CD4-positive, alpha-beta T cell treated with Interleukin-21 for 1 hour (primary cell): ENCODE measurements at places on chromosomes 6 and 20.

DNA sequence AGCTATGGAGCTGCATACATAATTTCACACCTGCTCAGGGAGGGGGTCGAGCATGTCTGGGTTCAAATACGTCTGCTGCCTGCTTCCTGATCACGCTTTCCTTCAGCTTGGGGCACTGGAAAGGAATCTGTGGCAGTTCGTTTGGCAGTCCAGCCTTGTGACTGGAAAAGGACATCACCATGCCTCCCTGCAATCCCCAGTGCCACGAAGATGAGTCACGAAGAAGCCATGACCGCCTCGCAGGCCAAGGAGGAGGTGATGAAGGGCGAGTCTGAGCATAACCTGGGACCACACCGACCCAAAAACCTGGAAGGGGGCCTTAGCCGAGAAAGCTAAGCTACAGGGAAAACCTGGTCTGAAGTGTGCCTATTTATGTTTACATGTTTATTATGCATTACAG is 13.1 kb downstream of the JAG1 start:
- DNase-seq: no peak

DNA sequence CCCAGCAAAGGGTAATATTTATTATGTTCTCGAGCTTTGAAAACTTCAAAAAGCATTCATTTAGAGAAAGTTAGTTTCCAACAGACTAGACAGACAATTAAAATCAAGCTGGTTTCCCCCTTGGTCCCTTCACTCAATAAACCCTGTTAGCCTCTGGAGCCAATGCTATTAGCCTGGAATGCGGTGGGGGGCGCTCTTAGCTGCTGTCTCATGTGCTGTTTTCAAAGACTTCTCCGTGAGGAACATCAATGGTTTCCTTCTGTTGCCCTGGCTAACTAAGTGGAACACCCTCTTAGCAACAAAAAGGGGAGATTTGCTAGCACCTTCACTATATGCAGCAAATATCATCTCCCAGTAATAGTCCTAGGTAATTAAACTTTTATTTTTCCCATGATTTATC is 86.4 kb downstream of the LY86 start:
- no peak for DNase-seq

- no peak for DNase-seq
Measured at GRCh38 chr20:63325021-63325471, 32.1 kb downstream of the COL20A1 start.

- DNase-seq: no peak
Measured at GRCh38 chr6:47454713-47455396, 22.7 kb upstream of the CD2AP start.

DNA sequence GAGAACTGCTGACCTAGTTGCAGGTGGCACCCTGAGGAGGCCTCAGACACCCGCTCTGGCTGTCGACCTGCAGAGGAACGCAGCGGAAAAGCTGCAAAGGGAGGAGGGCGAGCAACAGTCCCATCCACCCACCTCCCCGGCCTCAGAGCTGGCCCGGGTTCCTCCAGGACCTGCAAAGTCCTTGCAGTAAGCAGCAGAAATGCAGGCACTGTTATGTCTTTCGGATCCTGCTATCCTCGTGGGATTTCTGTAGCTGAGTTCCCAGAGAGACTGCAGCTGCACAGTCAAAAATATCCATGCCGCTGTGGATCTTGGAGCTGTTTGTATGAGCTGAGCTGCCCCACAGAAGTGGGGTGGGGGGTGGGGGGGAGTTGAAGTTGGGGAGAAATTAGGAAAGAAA is 251.3 kb downstream of the ANKRD60 start:
- DNase-seq: no peak

DNA sequence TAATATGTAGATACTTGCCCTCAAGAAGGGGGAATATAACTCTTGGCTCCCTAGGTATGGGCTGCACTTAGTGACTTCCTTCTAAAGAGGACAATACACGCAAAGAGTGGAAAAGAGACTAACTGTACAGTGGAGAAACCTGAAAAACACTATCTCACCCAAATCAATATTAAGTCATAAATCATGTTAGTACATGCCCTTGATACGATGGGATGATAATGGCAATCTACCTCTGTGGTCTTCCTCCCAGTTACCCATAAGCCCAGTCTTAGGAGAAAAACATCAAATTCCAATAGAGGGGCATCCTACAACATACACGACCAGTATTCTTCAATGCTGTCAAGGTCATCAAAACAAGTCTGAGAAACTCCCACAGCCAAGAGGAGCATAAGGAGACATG is 1.3 kb downstream of the TRIM26 start:
- no peak for DNase-seq

DNA sequence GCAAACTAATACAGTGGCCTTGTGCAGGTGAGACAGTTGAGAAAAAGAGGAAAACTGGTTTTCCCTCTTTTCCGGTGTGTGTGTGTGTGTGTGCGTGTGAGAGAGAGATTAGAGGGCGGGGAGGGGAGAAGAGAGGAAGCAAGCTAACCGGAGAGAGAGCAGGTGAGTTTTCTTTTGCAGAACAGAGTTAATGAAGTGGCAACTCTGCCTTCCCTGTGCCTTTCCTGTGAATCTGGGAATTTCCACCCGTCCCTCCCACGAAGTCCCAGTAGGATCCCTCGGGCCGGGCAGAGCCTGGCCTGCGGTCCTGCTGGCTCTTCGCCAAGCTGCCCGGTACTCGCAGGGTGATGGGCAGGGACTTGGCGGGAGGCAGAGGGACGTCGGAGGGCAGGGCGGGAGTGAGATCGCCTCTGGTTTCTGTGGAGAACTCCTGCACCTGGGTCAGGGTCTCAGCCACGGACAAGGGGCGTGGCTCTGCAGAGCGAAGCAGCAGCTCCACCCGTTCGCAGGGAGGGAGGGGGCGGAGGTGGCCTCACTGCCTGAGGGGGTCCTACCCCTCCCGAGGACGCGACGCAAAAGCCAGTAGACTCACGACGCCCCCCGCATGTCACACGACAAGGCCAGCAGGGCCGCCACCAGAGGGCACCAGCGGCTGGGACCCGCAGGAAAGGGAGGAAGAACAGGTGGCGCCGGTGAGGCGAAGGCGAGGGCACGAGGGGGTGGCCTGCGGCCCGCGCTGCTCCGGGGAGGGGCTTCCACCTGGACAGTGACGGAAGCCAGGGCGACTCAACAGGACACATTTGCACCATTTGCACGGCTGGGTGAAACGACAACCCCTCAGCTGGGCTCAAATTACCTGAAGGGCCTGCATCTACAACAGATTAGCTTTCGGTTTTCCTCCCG is 51.2 kb upstream of the RNF182 start:
- peak; percentile 69 for DNase-seq

DNA sequence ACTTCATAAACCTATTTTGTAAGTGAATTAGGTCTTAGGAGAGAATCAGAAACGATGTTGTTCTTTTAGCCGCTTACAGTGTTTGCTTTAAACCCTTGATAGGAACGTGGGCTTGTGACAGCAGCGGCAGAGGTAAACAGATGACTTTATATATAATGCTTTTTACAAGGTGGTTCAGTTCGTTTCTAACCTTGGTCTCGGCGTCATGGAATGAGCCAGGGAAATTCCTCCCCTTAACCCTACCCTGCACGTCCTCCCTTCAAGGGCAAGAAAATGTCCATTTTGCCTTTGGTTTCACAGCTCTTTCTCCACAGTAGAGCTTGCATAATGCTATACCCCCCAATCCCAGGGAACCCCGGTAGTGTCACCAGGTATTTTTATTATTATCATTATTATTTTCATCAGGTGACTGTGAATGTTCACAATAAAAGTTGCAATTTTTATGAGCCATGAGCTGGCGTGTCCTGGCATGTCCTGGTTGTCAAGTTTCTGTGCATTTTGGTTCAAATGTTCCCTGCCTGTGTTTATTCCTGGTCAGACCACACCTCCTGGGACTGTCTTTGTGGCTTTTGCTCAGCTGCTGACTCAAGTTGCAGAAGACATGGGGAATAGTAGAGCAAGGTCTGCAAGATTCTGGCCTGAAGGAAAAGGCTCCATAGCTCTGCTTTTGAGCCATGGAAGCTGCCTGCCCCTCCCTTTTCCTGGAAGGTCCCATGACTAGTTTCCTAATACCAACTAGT is 112.8 kb upstream of the BMP2 start:
- DNase-seq: no peak

DNA sequence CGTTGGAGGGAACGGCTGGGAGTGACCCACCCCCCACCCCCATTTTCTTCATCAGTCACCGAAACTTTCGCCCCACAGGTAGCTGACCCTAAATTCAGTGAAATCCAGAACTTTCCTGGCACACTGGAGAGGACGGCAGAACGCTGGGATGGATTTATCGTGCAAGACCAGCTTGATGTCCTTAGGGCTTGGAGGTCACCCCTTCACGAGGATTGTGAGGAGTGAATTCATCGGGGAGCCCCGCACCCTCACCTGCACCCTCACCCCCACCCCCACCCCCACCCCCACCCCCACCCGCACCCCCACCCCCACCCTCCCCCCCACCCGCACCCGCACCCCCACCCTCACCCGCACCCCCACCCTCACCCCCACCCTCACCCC is 13.3 kb upstream of the TCFL5 start:
- no peak for DNase-seq

DNA sequence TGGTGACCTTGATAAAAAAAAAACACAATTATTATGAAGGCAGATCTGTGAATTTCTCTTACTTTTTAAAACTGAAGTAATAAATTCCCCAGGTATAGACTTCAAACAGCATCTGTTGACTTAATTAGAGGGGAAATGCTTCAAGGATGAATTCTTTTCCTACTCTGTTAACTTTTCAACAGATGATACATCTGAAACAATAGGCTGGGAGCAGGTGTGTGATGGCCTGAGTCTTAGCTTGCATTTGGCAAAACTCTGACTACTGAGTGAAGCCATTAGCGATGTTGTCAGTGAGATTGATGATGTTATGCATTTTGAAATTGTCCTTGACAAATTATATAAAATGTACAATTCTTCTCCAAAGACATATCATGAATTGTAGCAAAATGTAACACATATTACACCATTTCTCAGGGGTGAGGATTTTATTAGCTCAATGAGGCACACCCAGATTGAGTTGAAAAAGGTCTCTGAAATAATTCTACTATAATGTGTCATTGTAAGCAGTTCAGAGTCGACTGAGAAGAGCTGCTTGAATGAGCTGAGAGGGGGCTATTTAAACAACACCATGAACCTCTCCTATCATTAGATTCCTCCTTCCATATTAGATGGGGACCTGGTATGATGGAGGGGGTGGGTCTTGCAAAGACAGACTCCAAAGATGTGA is 39.6 kb upstream of the OGFRL1 start:
- DNase-seq: no peak

DNA sequence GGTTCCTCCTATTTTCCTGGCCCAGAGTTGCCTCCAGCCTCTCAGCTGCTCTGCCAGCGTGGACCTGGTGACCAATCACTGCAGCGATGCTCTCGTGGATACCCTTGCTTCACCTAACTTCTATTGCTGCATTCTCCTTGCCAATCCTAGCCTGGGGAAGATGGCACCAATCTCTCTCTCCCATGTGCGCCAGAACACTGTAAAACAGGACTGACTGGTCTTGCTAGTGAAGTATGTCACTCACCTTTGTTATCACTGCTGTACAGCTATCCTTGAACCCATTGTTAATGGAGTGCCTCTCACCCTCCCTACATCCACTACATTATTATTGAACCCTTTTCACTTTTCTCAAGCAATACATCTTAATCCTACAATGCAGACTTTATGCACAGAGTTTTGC is 80.1 kb downstream of the LYRM4 start:
- DNase-seq: no peak

GRCh38 chr6:50361641-50362331 is 312.1 kb upstream of the DEFB112 start:
- DNase-seq: no peak

DNA sequence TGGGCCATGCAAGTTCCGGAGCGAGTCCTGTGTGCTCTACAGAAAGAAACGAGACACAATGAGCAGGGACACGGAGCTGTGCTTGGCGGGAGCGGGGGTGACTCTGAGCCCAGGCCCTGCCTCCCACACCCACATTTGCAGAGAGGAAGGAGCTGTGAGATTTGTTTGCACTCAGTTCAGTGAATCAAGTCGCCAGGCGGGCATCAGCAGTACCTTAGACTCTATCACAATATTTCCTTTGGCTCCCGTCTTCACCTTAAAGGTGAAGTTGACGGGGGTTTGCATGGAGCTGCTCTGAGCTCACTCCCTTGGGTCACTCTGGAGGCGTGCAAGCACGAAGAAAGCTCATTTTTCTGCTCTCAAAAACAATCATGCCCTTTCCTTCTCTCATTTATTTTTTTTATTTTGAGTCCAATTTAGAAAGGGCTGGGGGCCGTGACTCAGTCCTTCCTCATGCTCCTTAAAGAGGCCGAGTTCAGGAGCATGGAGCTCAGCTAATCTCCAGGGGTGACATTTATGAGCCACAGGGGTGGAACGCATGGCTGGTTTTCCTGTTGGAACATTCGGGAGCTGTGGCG is 188.2 kb downstream of the NFATC2 start:
- no peak for DNase-seq

DNA sequence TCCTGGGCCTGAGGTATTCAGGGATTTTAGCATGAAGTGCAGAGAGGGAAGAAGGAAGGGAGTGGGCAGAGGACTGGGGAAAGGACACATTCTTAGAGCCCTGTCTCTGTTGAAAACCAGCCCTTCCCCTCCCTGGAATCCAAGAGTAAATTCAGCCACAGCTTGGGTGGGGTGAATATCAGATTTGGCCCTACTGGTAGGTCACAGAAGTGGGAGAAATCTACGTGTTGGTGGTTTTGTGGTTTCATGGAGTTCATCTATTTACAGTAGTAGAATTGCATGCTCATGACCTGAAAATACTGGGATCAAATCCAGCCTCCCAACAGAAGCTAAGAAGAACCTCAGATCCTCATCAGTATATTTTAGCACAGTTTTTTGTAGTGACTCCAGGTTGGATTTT is 404.4 kb downstream of the BMP2 start:
- no peak for DNase-seq

DNA sequence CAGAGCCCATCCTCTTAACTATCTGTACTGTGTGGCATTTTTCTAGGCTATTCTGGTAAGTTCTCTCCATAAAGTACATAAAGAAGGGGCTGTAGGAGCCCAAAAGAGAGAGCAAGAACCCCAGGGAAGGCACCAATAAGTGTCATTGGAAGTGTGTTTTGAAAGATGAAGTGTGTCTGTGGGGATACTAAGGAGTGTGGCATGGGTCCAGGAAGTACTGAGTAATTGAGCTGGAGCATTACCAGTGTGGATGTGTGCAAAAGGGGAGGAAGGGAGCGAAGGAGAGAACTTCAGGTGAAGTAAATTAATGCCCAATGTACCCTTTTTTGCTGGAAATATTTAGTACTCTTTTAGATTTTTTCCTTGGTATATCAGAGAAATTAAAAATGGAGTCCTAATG is 63.9 kb downstream of the KCNS1 start:
- no peak for DNase-seq

GRCh38 chr6:15327271-15327670 is 81.4 kb downstream of the JARID2 start:
- DNase-seq: peak; percentile 43

- DNase-seq: no peak
Measured at GRCh38 chr20:37567671-37568588, 40.3 kb upstream of the BLCAP start.

DNA sequence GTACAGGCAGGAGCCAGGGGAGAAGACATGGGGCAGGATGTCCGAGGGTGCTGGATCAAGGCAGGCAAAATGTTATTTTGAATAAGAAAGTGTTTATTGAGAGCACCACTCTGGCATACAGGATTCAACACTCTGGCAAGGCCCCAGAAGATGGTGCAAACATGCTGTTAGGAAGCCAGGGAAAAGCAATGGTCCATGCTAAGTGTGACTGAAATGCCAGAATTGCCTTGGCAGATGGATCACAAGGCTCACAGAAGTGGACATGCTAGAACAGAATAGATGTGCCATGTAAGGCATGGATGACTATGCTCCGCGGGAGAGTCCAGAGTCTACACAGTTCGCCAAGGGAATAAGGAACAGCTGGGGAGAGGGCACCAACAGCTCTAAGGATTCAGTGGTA is 54.6 kb downstream of the QRSL1 start:
- no peak for DNase-seq
